ENCODE measurements at places on chromosomes 6 and 20. TPM values are rescaled to one million over a fixed set of nuclear protein-coding genes. Genes with fewer than 3 reads are reported as not detected.

DNA sequence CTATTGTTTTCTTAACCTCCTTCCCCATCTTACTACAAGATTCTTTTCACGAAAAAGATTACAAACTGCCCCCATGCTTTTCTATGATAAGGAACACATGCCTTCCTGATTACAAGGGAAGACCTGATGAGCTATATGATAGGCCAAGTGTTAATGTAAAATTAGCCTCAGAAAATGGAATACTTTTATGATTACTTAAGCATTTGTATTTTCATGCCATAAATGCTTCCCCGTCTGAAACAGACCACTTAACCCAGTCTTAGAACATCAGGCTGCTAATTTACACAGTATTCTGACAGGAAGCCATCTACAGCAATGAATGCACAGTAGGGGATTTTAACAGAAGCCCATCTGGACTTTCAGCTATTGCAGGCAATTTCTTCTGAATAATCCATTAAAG is 274.9 kb downstream of the HAO1 start:
- H3K36me3 ChIP-seq = no peaks in the 10 kb centered on the region
- H3K27ac ChIP-seq = no peak overlapping the region
- H3K4me3 ChIP-seq = no peak overlapping the region
- no peak for DNase-seq
- no peaks in the 10 kb centered on the region for H3K27me3 ChIP-seq

The TRIM10 gene
- total RNA-seq = 2.3 TPM

The RPP21 gene
- total RNA-seq = 4.5 TPM

The OPRL1 gene
- not detected for total RNA-seq

- H3K27ac ChIP-seq = no peak overlapping the region
- H3K27me3 ChIP-seq = no peaks in the 10 kb centered on the region
- DNase-seq = peak; percentile 27
- no peaks in the 10 kb centered on the region for H3K4me1 ChIP-seq
- H3K4me3 ChIP-seq = no peak overlapping the region
These were observed 744 bp downstream of the KIF25 start for GRCh38 chr6:167998215-167998614.

Measured in stomach (tissue), 19 donors.